Activated CD8-positive, alpha-beta memory T cell treated with anti-CD3 and anti-CD28 coated beads, Interleukin-2, amount 50 U/mL, for 4 hours (primary cell): ENCODE measurements at places on chromosomes 16 and 17.
A peak's percentile ranks its signal among the peaks of the same experiment; 100 is the strongest.

- peak; percentile 60 for DNase-seq
These were observed 724 bp downstream of the UBE2I start for GRCh38 chr16:1309888-1310831.

DNA sequence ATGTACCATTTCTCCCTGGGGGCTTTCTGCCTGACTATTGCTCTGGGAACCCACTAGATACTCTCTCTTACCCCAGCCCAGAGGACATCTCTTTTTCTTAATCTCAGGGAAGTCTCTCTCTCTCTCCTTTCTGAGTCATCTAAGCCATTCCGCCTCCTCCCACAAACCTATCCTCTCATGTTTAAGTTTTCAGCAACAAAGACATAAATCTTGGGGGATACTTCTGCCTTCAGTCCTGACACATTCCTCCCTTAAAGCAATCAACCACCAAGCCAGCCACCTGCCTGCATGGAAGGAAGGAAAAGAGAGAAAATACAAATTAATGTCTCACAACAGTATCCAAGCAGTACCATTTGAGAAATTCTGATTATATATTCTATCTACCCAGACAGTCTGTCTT, 128.8 kb downstream of the HS3ST2 start:
- DNase-seq, result no peak

DNA sequence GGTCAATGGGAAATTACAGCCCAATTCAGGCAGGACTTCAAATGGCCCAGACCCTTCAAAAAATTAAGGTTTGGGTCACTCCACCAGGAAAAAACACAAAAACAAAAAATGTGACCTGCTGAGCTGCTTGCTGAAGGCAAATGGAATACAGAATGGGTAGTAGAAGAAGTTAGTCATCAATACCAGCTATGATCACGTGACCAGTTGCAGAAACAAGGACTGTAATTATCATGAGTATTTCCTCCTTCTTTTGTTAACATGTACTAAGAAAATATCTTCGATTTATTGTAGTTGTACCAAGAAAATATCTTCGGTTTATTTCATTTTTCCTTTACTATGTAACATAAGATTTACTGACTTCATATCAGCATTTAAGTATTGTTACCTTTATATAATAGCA, 1183.6 kb downstream of the CDH8 start:
- no peak for DNase-seq

DNA sequence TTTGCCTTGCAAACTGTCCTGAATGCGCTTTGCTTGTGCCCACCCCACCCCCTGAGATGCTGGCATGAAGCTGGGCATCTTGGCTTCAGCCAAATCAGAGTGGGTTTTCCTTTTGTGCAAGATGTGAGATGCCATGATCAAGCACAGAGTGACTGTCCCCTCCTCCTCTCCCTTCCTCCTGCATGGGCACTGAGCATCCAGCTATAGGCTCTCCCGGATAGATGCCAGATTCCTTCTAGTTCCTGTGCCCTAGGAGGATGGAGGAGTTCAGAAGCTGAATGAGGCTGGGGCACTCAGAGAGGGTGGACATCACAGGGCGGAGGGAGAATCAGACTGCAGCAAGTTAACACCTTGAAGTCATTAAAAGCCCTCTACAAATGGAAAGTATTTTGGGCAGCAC, 384.1 kb upstream of the CCL2 start:
- DNase-seq, result no peak

GRCh38 chr16:19307587-19308241, 22.2 kb downstream of the CLEC19A start:
- no peak for DNase-seq

- no peak for DNase-seq
These were observed 174.3 kb downstream of the UTP18 start for GRCh38 chr17:51434434-51435170.
